NCI-H2081 treated with DMSO at 0.1 percent for 48 hours (cell line): ENCODE measurements at places on chromosomes 12 and 14.

- no peak for DNase-seq
These were observed 58.2 kb upstream of the FLRT2 start for GRCh38 chr14:85471744-85472143.

GRCh38 chr14:90445011-90445410, 48.2 kb downstream of the CALM1 start:
- DNase-seq, result no peak

DNA sequence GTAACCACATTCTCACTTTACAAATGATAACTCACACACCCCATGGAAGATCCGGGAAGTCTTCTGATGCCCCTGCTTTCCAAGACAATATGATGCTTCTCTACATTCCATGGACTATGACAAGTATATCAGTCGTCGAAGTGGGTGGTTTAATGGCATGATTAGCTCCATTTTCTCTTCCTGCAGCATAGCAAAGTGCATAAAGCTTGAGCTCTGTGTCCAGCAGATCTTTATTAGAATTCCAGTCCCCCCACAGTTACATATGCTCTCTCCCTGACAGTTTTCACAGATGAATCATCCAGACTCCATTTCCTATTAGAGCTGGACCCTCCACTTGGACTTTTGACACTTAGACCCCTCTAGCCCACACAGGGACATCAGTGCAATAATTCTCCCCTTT, 174.9 kb downstream of the BCAT1 start:
- no peak for DNase-seq

DNA sequence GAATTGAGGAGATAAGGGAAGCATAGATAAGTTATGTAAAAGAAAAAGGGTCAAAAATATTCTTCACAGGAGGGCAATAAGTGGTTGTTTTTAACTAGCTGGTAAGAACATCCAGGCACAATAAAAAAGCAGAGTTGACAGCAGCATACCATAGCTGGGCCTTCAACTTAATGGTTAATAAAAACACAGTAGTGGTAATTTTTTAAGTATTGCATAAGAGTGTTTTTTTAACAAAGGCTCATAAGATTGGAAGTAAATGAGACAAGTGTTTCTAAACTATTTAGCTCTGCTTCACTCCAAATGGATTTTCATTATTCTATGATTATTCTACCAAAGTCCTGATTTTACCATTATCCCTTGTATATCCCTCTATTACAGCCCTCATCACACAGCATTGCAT, 140.1 kb upstream of the TSPAN8 start:
- no peak for DNase-seq

DNA sequence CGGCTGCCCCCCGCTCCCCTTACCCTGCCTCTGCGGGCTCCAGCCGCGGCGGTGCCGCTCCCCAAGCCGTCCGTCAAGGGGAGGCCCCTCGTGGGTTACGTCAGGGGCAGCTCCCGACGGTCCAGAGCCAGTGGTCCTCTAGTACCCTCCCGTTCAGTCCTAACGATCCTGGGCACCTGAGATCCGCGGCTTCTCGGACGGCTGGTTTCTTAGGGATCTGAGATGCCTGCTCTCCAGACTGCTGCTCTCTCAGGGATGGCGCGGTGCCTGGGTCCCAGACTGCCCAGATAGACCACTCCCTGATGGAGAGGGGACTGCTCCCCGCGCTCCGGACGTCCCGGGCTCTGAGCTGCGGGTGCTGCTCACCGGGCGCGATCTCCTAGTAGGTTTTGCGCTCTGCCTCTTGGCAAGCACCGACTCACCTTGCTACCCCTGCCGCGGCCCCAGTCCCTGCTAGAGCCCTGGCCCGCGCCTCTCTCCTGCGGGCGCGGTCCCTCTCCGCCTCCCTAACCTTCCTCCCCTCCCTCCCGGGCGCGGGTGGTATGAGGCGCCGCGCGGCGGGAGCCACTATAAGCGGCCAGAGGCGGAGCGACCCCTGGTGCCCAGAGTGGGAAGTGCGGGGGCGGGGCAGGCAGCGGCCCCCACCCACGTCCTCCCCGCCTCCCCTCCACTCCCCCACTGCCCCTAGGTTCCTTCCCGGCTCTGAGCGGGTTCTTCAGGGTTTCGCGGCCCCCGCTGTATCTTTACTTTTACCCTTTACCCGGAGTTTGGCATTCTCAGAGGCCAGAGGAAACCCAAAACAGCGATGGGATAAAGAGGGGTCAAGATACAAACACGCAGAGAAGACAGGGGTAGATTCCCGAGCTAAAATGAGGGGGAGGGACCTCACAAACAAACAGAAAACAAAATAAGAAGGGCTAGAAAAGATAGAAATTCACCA, at the start of gene C1QL4:
Gene C1QL4, minus strand, starts transcription at position 544 of the 940 bp plus-strand sequence. CDS start 711 bp downstream, outside the sequence.
- no peak for DNase-seq

DNA sequence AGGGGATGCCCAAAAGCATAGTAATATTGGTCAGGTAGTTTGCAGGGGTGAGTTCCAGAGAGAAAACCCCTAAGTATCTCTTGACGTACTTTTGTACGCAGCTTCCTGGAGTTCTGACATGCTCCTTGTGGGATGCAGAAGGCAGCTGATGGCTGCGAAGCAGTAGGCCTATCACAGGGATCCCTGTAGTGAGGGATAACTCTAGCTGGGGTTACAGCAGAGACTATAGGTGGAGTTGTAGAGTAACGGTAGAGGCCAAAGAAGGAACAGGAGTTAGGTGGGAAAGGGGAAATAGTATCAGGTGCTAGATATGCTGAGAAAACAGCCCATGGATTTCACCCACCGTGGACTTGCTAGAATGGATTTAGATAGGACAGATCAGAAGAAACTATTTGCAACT, 37.3 kb downstream of the MGST1 start:
- DNase-seq, result no peak
